ENCODE measurements at places on chromosomes 12 and 14.
A peak's percentile ranks its signal among the peaks of the same experiment; 100 is the strongest.

DNA sequence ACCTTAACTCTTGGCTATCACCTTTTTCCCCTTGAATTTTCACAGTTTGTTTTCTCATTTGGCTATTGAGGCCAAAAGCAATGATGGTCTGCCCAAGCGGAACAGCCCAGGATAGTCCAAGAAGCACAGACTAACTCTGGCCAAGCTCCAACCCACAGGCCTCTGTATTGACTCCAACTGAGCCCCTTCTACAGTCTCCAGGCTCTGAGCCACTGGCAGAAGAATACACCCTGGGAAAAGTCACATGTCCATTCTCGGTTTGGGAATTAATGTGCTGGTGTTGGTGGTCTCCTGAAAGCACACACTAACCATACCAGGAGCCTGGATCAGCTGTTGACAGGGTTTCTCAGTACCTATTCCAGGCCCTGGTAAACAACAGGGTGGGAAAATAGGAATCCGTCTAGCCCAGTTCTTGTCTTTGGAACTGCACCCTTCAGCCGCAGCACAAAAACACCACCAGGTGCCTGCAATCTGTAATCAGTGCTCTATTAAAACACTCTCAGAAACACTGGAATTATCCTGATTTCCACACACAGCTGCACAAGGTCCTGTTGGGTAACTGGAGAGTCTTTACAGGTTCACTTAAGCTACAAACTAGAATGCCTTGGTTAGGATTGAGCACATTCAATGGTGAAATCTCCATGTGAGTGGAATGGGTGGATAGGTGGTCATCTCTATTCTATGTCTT is 63.6 kb downstream of the STXBP6 start:
- DNase-seq = no peak

DNA sequence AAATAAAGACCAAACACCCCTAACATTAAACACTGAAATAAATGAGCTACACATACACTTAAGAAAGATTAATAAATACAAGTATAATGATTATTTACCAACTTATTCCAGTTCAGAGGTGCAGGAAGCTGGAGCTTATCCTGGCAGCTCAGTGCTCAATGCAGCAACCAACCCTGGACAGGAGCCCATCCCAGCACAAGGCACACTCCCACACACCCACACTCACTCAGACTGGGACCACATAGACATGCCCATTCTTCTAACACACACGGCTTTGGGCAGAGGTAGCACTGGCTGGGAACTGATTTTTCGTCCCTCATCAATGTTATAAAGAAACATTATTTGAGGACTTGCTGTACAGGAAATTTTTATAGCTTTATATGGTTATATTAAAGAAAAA is 797.4 kb downstream of the RPS29 start:
- no peak for DNase-seq

DNA sequence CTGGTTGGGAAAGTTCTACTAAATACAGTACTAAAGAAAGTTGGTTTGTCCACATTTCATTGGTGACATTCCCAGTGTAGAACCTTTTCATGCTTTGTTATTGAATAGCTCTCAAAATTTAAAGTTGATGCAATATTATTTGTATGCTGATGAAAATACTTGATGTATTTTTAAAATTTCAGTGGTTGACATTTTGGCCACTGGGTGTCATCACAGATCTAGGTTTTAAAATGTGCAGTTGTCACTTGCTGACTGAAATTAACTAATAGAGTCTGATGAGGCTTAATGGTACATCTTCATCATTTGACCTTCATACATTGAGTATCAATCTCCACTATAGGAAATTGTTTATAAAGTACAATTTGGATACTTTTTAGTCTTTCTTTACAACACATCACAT is 37.1 kb downstream of the CMAS start:
- peak; percentile 32 for DNase-seq

- DNase-seq = no peak
Observed at GRCh38 chr14:57578801-57579200, 85.1 kb upstream of the CCDC198 start.

GRCh38 chr12:131189781-131190180 is 236.1 kb downstream of the ADGRD1 start:
- no peak for DNase-seq

- no peak for DNase-seq
Observed at GRCh38 chr12:3328571-3328970, 162.4 kb upstream of the PRMT8 start.

All from fibroblast of gingiva (primary cell).